CD4-positive, alpha-beta T cell treated with Interleukin-6 at 100 ng/mL for 8 hours (primary cell): ENCODE measurements at places on chromosomes 6 and 20.
A peak's percentile ranks its signal among the peaks of the same experiment; 100 is the strongest.

GRCh38 chr6:40972190-40972589 lies 66.8 kb downstream of the UNC5CL start:
- DNase-seq, result no peak

GRCh38 chr20:14414560-14414959 lies 77.1 kb upstream of the FLRT3 start:
- DNase-seq, result no peak

DNA sequence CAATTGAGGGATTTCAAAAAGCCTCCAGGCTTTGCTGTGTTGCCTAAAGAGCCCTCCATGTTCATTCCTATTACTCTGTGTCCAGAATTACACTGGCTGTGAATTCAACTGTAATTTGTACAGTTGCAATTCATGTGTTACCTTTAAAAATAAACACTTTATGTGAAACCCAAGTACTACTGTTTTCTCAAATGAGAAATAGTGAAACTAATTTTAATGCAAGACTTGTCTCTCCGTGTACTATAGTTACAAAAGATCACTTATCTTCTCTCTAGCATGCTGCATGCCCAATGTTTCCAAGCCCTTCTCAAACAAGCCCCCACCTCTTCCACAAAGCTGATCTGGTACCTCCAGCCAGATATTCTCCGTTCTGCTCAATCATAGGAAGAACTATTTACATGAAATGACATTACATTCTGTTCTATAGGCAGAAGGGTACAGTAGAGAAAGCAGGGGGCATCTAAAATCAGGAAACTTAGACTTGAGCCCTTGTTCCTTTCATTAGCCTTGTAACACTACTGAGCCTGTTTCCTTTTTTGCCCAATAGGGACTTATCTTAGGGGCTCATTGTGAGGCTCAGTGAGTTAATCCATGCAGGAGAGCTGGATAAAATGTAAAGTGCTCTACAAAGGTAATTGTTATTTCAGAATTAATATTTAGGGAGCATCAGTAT lies 12.3 kb upstream of the COL9A1 start:
- no peak for DNase-seq

DNA sequence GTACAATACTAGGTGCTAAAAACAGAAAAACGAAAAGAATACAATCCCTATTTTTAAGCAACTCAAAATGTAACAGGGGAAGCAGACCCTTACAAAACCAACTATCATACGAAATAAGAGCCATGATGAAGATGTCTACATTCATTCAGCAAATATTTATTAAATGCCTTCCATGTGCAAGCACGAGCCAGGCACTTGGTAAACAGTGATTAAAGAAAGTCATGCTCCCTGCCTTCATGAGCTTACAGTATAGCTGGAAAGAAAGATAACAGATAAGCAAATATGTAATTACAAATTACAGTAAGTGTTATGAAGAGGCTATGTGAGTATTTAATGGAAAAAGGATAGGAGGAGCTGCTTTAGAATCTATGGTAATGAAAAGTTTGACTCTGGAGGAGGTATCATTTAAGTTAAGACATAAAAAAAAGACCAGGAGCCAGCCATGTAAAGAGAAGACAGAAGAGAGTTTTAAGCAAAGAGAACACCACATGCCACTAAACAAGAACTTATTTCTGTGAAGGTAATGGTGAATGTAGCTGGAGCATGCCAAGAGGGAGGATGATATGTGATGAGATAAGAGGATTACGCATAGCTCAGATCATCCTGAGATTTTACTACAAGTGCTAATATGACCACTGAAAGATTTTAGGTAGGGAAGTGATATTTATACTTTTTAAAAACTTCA lies 19.3 kb upstream of the COX7A2 start:
- no peak for DNase-seq

- peak; percentile 36 for DNase-seq
Measured at GRCh38 chr20:40991181-40991889, 37.3 kb upstream of the TOP1 start.

DNA sequence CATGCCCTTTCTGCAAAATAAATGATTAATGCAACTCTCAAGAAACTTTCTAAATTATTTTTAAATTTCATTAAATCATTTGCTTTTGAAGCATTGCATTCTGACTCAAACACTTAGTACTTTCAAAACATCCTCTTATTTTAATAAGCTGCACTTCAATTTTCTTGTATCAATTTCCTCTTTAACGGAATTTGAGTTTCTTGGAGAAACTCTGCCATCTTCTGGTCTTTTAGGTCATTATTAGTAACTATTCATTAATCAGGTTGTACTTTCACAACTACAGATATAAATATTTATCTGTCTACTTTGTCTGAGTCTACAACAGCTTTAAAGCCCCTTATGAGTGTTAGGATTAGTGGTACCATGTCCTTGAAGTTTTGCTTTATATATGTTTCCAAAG lies 30.2 kb downstream of the TMX4 start:
- DNase-seq, result no peak
